Non-pigmented ciliary epithelial cell (primary cell): ENCODE measurements at places on chromosomes 3 and 15.

DNA sequence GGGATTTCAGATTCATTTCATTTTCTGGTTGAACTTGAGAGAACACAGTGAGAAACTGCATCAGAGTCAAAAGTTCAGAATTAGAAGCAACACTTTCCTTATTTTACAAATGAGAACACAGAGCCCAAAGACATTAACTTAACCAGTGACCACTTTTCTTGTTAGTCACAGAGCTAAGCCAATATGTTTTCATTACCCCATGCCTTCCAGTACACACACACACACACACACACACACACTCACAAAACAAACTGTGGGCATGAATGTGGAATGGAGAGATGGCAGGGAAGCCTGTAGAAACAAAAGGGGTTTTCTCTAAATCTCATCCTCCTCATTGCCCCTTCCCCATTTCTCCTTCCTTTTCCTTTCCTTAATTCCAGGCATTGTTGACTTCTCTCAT, 267.4 kb upstream of the GADL1 start:
- DNase-seq: no peak

DNA sequence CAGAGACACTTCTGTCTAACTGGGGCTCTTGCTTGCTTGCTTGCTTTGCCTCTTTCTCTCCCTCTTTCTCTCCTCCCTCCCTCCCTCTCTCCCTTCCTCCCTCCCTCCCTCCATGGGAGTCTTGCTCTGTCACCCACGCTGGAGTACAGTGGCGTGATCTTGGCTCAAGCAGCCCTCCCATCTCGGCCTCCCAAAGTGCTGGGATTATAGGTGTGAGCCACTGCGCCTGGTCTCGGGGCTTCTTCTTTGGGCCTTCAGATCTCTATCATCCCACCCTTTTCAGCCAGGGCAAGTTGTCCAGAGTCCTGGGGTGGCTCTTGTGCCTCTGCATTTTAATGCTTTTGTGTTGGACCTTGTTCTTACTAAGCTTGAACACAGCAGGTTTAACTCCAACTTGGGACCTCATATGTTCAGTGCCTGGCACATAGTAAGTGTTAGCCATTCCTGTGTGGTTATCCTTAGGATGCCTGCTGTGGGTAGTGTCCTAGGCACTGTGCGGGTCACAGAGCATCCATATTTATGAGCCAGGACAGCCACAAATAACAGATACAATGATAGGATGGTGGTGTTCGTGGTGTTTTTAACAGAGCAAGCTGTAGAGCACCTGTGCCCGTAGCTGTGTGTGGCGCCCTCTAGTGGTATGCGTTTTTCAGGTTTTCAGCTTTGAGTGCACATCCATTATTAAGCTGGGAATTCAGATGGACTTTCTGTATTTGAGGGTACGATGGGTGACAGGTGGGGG, 75.1 kb downstream of the CCK start:
- no peak for DNase-seq

DNA sequence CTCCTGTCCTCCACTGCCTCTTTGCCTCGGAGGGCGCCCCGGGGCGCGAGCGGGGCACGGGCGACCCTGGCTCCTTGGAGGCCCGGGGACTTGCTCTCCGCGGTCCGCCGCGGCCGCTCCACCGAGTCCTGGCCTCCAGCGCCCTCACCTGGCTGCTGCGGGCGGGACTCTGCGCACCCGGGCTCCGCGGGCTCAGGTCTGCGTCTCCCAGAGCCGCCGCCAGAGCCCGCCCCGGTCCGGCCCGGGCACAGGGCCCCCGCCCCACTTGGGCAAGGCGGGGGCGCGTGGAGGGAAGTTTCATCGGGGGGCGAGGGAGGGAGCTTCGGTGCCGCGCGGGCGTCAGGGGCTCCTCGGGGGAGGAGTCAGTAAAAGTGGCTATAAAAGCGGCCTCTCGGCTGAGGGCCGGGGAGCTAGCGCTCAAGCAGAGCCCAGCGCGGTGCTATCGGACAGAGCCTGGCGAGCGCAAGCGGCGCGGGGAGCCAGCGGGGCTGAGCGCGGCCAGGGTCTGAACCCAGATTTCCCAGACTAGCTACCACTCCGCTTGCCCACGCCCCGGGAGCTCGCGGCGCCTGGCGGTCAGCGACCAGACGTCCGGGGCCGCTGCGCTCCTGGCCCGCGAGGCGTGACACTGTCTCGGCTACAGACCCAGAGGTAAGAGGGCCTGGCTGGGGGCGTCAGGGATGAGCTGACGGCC, at the start of gene CEMIP:
CEMIP (plus strand) TSS at position 407 of the 694 bp plus-strand sequence. CDS start 94,510 bp downstream, outside the sequence.
- DNase-seq: no peak

DNA sequence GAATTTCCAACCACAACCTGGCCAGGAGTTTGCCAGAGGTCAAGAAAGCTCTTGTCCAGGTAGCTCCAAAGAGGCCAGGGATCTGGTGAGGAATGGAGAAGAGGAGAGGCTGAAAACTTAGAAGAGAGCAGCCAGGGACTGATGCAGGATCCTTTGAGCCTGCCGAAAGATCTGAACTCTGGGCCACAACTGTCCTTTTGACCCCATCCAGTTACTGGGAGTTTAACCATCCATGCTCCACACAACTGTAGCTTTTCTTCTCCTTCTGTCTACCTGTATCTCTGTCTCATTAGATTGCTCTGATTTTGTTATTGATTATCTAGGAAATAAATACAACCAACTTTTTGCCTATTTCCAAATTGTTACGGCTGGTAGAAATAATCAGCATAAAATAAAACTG, 36.7 kb downstream of the DAZL start:
- no peak for DNase-seq

DNA sequence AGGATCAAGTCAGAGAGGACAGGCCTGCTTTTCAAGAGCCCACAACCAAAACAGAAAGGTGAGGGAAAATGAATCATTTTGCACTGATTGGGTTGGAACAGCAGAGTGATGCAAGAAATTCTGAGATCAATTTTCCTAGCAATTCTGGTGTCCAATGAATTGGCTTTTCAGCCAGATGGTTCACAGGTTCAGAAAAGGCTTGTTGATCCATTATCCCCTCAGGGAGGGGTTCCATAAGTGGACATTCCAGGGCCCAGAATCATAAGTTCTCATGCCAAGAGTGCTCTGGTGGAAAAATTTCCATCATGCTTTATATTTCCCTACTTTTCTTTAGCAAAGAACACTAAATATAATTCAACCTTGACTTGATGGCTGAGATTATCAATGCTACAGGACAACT, 16.2 kb downstream of the RBP2 start:
- DNase-seq: no peak
